Stimulated activated naive B cell treated with anti-CD40 and anti-IgM and Interleukin-4, amounts not matched to agents 10 μg/mL and 1 μg/mL and 100 μg/mL, for 72 hours (primary cell): ENCODE measurements at places on chromosomes 7 and 10.

DNA sequence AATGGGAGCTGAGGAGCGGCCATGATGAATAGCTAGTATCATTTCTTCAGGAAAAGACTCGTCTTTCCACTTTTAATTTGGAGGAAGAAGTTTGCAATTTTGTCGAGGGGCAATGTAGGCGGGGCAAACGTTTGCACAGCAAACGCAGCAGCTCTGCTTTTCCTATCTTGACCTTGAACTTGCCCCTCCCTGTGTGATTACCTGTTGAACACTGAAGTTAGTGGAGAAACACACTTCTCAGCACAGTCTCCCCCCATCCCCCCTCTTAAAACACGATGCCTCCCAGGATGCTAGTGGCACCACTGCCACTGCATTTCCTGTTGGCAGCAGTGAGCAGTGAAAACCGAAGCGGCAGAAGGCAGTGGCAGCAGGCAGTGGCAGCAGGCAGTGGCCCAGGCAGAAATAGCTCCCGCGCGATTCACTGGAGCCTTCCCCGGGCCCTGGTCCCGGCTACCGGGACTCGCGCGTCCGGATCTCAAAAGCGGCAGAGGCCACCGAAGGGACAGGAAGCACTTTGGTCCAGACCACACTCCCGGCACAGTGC is at the start of gene EPDR1:
TSS of gene EPDR1 (plus strand) at position 336 of the 544 bp plus-strand sequence. CDS start 300 bp downstream, outside the sequence.
- peak; percentile 46 for DNase-seq

DNA sequence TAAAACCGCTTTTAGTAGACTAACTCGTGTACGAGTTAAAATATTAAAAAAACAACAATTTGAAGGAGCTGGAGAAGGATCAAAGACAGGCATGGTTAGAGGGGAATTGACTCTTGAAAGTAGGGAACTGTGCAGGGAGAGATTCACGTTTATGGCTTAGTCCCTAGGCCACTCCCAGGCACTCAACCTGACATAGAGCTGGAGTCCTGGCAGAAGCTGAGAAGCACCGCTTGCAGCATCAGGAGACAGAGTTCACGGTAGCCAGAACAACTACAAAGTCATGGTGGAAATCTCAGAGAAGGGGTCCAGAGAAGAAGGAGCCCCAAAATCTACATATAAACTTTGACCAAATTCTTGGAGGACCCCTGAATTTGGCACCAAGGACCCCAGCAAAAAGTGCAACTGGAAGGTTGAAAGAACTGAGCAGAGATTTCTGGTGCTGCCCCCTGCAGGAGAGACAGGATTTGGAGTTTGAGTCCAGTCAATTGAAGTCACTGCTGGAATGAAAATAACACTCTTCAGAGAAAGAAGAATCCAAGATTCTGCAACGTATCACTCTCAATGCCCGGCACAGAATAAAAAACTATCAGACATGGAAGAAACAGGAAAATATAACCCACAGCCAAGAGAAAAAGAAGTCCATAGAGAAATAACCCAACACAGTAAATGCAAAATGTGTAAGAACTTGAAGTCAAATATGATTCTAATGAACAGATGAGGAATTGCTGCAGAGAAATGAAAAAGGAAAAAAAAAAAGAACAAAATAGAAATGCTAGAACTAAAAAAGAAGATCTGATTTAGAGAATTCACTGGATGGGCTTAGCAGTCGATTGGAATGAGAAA is 493.3 kb upstream of the PODXL start:
- DNase-seq, result no peak

- no peak for DNase-seq
Measured at GRCh38 chr7:82164813-82165212, 278.8 kb downstream of the CACNA2D1 start.

DNA sequence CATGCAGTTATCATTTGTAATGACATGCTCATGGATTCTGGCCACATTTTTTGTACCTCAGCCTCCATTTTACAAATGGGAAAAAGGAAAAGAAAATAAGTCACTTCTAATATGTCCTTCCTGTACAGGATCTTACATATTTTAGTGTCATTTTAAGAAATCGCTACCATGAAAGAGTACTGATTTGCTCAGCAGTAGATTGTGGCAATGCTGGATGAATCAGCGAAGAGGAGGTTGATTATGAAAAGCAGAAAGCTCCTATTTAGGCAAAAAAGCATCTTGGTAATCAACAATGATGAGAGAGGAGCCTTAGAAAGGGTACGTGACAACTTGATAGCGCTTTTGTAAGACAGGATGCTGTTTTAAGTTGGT is 522.9 kb downstream of the PARD3 start:
- no peak for DNase-seq

DNA sequence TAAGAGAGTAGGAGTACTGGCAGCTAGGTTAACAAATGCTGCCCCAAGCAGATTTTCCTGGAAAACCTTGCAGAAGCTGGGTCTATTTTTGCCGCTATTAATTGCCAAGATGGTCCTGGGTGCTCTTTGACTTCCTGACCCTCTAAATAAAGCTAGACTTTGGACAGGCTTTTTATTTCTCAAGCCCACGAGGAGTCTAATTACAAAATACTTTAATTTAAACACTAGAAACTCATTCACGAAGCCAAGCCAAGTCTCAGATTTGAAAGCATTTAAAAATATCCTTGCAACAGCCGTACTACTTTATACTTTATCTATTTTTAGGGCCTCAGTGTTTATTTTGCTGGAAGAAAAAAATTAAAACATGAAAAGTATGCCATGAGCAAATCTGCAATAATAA is 45.1 kb downstream of the TMEM26 start:
- no peak for DNase-seq

DNA sequence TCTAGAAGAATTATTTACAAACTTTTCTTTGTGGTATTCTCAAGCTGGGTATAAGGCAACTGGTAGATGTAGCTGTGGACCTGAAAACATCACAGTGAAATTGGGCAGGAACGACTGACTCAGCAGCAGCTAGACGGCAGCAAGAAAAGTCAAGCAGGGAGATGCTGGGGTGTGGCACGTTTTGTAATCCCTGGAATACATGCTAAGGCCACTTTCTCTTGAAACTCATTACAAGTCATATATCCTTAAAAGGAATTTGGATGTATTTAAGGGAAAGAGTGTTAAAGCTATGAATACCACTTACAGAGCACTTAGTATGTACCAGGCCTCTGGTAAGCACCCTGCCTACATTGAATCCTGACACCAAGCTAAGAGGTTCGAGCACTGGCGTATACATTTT is 17.4 kb downstream of the BEND7 start:
- DNase-seq, result no peak

DNA sequence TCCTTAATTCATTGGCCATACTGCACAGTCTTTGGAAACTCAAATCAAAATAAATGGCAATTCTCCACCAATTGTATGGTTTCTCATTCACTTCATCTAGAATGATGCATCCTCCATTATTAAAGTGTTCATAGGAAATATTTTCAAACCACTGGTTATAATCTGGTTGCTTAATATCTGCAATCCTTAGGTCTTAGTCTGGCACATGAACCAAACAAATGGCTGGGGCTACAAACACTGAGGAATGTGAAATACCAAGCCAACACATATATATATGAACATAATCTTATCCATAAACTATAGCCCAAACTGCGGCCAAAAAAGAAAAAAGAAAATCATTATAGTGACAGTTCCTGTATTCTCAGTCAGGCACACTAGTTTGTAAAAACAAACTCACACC is 5.7 kb upstream of the MSS51 start:
- no peak for DNase-seq
